ENCODE measurements at places on chromosomes 16 and 17.
A peak's percentile ranks its signal among the peaks of the same experiment; 100 is the strongest.

GRCh38 chr17:33137426-33137825 is 145.8 kb downstream of the SPACA3 start:
- DNase-seq: no peak

- peak; percentile 8 for DNase-seq
Observed at GRCh38 chr16:55735120-55735781, 79.5 kb downstream of the SLC6A2 start.

- no peak for DNase-seq
Observed at GRCh38 chr17:6943406-6943805, 52.4 kb upstream of the ALOX12 start.

- DNase-seq: no peak
Observed at GRCh38 chr17:18084256-18084655, 3.5 kb upstream of the DRG2 start.

GRCh38 chr17:39569126-39569525 is 38.6 kb downstream of the NEUROD2 start:
- DNase-seq: no peak

DNA sequence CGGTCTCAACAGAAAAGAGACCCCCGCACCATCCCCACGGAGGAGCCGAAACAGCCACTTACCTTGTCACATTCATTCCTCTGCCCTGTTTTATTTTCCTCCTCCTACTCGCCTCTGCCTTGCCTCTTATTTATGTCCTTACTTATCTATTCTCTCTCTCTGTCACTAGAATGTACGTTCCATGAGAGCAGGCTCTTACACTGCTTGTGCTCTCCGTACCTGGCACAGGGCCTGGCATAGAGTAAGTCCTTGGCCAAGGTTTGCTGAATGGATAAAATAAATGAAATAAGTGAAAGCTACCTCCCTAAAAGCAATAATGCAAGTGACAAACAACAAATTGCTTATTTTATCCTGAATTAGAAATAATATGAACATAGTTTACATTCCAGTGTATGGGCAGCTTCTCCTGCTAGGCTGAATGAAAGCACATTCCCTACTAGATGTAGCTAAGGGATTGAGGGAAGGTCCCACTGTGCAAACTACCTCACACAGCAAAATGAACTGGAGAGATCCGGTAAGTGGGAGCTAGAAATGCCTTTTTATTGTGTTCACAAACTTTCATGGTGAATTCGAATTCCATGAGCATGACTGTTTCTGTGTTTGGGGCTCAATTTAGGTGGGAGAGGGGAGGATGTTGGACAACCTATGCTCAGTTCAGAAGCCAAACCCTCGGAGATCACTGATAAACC is 173.1 kb downstream of the PARN start:
- DNase-seq: peak; percentile 17

GRCh38 chr17:12290207-12290606 is 269.5 kb downstream of the MAP2K4 start:
- no peak for DNase-seq

DNA sequence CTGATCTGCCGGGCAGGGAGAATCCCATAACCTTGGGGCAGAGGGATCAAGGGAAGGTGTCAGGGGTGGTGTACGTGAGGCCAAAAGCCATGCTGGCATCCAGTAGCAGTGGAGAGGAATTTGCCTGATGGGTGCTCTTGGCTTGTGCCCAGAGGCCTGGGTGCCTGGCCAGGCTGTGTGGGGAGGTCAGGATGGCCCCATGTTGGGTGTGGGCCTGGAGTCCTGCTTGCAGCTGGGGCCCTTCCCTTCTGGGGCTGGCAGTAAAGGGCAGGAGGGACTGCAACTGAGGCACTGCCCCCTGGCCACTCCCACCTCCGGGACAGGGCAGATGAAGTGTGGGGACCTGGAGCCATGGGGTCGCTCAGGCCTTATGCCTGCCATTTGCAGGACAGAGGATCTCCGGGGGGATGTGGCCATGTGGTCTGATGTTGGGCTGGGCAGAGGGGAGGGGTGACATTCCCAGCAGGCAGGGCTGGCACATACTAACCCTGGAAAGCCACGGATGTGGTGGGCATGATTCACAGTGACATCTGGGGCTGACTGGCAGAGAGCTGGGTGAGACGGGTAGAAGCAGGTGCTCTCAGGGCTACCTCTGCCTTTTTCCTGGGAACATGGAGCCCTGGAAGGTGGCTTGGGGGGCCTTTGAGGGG is 3.5 kb downstream of the FMNL1 start:
- DNase-seq: no peak

- DNase-seq: no peak
Observed at GRCh38 chr17:8916466-8916865, 49.0 kb upstream of the PIK3R6 start.

DNA sequence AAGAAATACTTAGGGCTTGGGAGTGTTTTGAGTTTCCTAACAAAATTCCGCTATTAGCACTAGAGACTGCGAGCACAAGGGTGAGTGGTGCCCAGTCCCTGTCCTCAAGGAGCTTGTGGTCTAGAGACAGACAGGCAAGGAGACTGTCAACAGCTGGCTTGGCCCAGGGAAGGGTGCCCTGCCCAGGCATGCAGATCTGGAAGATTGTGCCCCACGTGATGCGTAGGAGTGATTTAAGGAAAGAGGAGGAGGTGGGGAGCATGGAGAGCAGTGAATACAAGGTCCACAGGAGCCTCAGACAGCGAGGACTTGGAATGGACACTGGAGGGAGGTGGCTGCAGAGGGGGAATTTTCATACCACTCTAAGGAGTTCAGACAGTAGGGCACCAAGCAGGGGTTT is 25.0 kb downstream of the SCPEP1 start:
- DNase-seq: no peak

- DNase-seq: peak; percentile 74
Observed at GRCh38 chr17:15341385-15341849, at the start of gene TEKT3. Gene TEKT3, minus strand, starts transcription at chr17:15341597. Its CDS starts 10,012 bp downstream, at chr17:15331585.

GRCh38 chr17:47736501-47737495 is 3.8 kb downstream of the TBX21 start:
- no peak for DNase-seq

DNA sequence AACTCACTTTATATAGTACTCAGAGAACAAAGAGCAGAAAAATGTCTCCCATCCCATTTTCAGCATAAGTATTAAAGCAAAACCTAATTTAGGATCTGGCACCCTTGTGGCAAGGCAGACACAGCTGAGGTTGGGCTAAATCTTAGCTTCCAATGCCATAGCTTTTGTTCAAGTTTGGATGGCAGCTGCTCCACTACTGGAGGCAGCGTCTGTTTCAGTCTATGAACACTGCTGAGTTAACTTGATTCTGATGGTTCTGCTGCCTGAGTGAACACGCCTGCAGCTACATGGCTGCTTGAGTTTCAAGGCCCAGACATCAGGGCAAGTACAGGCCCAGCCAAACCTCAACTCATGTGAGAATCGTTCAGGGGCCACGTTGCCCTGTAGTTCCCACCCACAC is 178.2 kb upstream of the RPH3AL start:
- no peak for DNase-seq

DNA sequence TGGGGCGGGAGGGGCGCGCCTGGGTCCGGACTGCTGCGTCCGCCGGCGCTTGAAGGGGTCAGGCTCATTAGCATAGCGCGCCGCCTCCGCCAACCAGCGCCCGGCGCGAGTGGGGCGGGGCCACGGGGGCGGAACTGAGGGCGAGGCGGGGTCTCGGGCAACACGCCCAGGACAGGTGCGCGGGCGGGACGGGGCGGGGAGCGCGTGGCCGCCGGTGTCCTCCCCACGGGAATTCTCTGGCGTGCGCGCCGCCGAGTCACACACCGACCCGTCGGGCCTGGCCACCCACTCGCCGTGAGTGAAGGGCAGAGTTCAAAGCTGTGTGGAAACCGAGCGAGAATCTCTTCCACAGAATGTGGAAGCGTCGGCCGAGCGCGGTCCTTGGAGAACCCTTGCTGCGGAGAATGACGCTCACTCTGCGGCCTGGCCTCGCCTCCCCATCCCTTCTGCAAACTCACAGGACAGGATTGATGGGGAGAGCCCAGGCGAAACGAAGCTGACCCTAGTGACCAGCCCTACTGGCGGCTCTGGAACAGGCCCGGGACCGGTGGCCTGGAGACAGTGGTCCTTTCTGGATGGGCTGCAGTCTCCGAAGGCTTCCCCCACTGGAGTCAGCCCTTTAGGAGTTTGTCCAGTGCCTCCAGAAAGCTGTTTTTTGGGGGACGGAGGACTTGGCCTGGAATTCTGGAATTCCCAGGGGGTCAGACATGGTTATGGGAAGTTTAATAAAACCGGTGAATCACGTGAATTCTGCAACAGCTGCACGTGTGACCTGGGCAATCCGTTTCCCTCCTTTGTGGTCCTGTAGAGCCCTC is at the start of gene SNAI3:
SNAI3 (minus strand) TSS at position 69 of the 815 bp plus-strand sequence. CDS start 101 bp downstream, outside the sequence.
- peak; percentile 61 for DNase-seq

DNA sequence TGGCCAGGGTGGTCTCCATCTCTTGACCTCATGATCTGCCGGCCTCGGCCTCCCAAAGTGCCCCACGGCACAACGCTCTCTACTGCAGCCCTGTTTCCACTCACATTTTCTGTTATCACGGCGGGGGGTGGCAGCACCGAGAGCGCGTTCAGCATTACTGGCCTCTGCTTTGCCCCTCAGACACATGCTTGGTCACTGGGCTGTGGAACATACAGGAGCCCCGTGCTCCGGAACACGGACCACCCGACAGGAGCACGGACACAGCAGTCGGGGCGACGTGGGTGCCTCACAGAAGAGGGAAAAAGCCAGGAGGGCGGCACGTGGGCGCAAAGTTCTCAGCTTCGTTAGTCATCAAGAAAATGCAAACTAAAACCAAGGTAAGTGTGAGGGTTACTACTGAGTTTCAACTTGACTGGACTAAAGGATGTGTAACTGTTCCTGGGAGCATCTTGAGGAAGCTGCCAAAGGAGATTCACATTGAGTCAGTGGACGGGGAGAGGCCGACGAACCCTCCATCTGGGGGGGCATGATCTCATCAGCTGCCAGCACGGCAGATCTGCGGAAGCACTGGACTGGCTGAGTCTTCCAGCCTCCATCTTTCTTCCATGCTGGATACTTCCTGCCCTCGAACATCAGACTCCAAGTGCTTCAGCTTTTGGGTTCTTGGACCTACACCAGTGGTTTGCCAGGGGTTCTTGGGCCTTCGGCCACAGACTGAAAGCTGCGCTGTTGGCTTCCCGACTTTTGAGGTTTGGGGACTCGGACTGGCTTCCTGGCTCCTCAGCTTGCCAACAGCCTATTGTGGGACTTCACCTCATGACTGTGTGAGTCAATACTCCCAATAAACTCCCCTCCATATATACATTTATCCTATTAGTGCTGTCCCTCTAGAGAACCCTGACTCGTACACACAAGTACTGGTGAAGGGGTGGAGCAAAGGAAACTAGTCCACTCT is 106.8 kb downstream of the ZNF778 start:
- peak; percentile 87 for DNase-seq

- no peak for DNase-seq
Observed at GRCh38 chr16:407253-407652, 5.6 kb downstream of the DECR2 start.

DNA sequence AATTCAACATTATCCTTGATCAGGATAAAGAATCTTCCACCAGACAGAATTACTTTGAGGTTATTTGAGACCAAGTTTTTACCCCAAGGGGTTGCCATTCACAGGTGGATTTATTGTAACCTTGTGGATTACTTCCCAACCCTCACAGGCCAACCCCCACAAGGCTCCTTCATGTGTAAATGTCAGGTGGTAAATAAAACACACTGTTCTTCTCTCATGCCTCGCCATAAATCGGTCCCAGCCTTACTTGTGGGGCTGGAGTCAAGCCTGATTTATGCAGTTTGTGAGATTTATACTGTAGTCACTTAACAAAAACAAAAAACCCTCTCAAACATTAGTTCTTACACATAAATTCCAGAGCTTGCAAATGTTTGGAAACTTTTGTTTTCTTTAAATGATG is 98.6 kb upstream of the IRX3 start:
- DNase-seq: peak; percentile 25

GRCh38 chr17:42669977-42670788 is 6.6 kb downstream of the PLEKHH3 start:
- no peak for DNase-seq

DNA sequence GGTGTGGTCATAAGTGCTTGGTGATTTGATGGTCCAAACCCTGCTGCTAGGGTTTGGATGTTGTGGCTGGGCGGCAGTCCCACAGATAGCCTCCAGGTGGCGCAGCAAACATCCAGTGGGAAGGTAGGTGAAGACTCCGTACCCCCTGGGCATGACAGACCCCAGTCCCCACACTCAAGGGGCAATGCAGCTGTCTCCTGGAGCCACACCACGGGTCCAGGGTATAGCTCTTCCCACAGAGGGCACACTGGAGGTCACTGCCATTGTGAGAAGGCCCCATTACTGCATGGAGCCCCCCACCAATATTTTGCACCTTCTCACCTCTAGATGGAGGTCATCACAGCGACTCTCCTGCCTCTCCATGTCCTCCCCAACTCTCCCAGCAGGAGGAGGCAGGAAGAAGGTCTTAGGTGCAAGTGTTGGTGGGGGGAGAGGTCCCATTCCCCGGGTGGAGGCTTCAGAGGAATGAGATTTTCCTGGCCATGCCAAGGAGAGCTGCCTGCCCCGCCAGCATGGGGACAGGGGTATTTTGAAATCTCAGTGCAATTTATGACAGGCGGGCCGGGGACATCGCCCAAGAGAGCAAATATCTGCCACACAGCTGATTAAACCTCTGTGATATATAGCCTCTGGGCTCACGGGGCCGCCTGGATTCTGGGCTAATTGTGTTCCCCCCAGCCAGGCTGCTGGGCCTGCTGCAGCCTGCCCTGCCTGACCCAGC is 17.1 kb upstream of the C17orf113 start:
- DNase-seq: peak; percentile 52

- no peak for DNase-seq
Observed at GRCh38 chr17:66971730-66972441, 7.4 kb downstream of the CACNG4 start.

- peak; percentile 69 for DNase-seq
Observed at GRCh38 chr16:2919511-2920255, 8.0 kb downstream of the FLYWCH1 start.

GRCh38 chr17:77354670-77355455 is 214.1 kb downstream of the SEC14L1 start:
- DNase-seq: peak; percentile 99

GRCh38 chr16:17258077-17258599 is 212.6 kb downstream of the XYLT1 start:
- no peak for DNase-seq

- DNase-seq: no peak
Observed at GRCh38 chr16:17013038-17013437, 457.7 kb downstream of the XYLT1 start.

- DNase-seq: peak; percentile 36
Observed at GRCh38 chr17:60060474-60060873, 18.2 kb downstream of the HEATR6 start.

GRCh38 chr16:57699481-57699880 is 4.9 kb downstream of the DRC7 start:
- DNase-seq: no peak

- DNase-seq: no peak
Observed at GRCh38 chr16:88593489-88593888, 23.3 kb downstream of the ZC3H18 start.

DNA sequence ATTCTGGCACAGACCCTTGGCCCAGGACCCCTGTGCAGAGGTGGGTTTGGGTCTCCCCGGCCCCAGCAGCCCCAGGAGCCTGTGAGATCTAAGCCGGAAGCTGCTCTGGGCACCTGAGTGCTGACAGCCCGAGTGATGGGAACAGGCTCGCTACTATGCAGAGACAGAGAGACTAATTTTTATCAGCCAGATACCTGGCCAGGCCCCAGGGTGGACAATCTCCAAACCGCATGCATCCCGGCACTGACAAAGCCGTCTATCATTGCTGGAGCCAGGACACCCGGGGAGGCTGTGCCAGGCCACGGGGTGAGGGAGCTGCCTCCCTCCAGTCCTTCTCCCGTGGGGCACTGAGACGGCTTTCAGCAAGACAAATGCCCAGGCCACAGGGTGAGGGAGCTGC is 25.0 kb downstream of the CBFA2T3 start:
- DNase-seq: no peak

GRCh38 chr16:89174877-89175276 is 3.3 kb downstream of the CDH15 start:
- no peak for DNase-seq

GRCh38 chr17:13595599-13595899 is 6.2 kb downstream of the HS3ST3A1 start:
- DNase-seq: no peak

Data from EH (cell line).